ENCODE measurements at places on chromosomes 12 and 14.

- no peak for DNase-seq
Observed at GRCh38 chr14:103528146-103528586, 830 bp upstream of the TRMT61A start.

- no peak for DNase-seq
Observed at GRCh38 chr12:4135919-4136605, 137.5 kb upstream of the CCND2 start.

GRCh38 chr12:53939141-53940108, 794 bp downstream of the HOXC13 start:
- no peak for DNase-seq

DNA sequence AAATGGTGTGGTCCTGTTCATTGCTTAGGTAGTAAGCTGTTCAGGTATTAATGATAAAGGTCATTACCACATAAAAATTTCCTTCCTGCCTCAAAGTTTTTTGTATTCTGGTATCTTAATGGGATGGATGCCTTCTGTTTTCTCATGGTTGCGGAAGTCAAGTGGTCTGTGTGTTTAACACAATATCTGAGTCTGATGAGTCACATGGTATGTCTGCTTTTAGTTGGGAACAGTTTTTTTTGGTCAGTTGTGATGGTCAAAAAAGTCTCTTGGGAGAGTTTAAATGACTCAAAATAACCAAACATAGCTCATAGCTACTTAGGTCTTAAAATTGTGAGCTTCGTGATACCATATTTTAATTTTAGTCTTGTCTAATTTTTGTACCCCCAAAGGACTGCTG, 40.7 kb downstream of the STK38L start:
- DNase-seq = no peak

Measured in NCI-H446 treated with DMSO at 0.1 percent for 48 hours (cell line).